Retina (tissue), 1 donor: ENCODE measurements at places on chromosomes 13 and 19.

DNA sequence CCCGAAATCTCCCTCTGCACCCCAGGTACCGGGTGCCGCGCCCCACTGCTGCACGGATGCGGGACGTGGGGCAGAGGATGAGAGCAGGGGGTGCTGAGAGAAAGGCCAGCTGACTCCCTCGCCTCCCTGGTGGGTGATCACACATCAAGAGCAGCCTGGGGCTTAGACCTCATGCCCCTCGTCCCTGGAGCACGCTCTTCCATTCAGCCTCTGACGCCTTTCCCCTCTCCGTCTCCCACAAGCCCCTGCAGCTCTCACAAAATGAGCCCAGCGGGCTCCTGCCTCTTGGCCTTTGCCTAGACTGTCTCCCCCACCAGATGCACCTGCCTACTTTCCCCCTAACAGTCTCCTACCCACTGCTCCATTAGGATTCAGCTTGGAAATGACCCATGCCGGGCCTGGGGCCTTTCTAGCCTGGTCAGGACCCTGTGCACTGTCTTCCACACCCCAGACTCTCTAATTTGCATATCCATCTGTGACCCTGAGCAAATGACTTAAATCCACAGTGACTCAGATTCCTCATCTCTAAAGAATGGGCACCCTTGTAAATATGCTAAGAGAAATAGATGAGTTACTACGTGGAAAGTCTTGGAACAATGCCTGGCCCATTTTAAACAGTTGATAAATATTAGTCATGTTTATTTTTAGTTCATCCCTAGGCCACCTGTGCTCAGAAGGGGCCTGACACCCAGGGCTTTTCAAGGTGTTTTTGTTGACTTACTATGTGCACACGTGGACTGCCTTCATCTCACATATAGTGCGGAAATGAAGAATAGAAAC lies 582 bp upstream of the PTPRH start:
- no peak for DNase-seq

- no peak for DNase-seq
These were observed 66.7 kb upstream of the MIR17HG start for GRCh38 chr13:91280801-91281200.

- DNase-seq = no peak
These were observed 139.0 kb downstream of the FLT1 start for GRCh38 chr13:28355822-28356371.

- DNase-seq = no peak
These were observed 21.0 kb downstream of the ITGBL1 start for GRCh38 chr13:101473458-101473857.

GRCh38 chr13:63408331-63409189 lies 1992.9 kb upstream of the PCDH20 start:
- no peak for DNase-seq

DNA sequence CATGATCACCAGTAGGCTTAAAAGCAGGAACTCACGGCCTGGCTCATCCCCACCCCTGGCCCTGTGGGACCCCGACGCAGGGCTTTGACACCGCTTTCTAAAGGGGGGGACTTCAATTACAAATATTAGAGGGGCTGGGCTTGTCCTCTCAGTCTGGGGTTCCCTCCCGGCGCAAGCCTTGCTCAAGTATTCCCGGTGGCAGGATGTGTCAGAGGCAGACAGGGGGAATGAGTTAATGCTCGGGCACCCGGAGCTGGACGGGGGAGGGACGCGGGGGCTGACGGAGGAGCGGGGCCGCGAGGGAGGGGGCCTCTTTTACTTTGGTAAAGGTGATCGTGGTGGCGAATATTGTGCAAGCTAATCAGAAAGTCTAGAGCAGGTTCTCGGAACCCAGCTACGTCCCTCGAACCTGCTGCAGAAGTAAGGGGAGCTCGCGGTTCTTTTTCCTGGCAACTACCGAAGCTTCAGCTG lies 1.1 kb downstream of the FGF14 start:
- no peak for DNase-seq
